Stimulated activated CD4-positive, alpha-beta T cell treated with anti-CD3 and anti-CD28 coated beads, Interleukin-1b, Interleukin-23, amount 100 ng/mL, for 1 hour (primary cell): ENCODE measurements at places on chromosomes 6 and 20.
A peak's percentile ranks its signal among the peaks of the same experiment; 100 is the strongest.

- peak; percentile 32 for DNase-seq
Measured at GRCh38 chr20:56400001-56400640, 7.7 kb downstream of the CSTF1 start.

DNA sequence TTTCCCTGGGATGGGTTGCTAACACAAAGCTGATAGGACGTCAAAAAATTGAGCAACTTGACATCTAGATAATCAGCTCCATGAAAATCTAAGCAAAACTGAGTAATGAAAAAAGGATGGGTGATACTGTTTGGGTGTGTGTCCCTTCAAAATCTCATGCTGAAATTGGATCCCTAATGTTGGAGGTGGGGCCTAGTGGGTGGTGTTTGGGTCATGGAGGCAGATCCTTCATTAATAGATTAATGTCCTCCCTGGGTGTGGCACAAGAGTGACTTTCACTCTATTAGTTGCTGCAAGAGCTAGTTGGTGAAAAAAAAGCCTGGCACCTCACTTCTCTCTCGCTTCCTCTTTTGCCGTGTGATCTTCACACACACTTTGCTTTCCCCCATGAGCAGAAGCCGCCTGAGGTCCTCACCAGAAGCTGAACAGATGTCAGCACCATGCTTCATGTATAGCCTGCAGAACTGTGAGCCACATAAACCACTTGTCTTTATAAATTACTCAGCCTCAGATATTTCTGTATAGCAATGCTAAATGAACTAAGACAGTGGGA, 160.9 kb downstream of the FRK start:
- DNase-seq: no peak

DNA sequence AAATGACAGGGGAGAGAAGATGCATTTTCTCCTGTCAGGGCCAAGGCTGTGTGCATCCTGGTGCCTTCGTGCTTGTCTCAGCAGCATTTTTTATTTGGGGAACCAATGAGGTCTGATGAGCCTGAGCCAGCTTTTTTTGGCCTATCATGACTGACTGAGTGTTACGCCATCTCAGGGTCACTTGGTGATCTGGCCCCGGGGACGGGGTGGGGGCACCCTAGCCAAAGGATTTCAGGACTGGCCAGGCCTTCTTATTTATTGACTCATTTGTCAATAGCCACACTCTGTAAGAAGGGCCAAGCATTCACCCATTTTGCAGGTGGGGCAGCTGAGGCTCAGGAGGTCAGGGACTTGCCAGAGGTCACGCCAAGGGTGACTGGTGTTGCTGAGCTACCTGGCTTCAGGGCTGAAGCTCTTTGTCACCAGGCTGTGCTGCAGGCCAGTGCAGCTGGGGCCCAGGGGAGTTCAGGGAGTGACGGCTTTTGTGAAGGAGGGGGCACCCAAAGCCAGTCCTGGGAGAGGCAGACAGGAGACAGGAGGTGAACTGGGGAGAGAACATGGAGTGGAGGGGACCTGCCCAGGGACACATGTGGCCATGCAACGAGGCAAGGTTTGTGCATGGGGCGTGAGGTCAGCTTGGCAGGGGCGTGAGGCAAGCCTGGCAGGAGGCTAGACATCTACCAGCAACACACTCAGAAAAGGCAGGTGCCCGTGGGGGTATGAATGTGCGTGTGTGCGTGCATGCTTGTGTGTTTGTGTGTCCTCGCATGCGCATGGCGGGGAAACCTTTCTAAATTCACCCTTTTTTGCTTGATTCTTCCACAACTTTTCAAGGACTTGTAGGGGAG, 31.1 kb downstream of the VSTM2L start:
- DNase-seq: no peak

GRCh38 chr20:48008850-48009515, 223.7 kb upstream of the SULF2 start:
- no peak for DNase-seq

DNA sequence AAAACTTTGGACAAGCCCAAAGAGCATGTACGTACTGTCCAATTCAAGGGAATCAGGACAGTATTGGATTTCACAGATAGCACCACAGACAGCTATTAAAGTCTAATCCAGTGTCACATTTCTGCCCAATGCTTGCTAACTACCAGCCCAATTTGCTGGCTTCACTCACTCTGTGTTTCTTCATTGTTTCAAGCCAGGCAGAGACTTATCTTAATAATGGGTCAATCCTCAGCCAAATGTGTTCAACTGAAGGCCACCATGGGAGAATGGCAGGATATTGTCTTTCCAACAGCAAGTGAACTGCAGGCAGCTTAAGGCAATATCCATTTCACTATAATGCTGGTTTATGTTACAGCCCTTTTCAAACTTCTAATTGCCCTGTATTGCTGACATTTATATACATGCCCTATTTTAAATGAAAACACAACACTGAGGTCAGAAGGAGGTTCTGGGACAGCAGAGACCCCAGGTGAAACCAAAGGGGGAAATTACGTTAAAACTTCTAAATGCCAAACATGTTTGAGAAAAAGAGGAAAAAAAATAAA, 142.1 kb upstream of the RSPO3 start:
- no peak for DNase-seq

DNA sequence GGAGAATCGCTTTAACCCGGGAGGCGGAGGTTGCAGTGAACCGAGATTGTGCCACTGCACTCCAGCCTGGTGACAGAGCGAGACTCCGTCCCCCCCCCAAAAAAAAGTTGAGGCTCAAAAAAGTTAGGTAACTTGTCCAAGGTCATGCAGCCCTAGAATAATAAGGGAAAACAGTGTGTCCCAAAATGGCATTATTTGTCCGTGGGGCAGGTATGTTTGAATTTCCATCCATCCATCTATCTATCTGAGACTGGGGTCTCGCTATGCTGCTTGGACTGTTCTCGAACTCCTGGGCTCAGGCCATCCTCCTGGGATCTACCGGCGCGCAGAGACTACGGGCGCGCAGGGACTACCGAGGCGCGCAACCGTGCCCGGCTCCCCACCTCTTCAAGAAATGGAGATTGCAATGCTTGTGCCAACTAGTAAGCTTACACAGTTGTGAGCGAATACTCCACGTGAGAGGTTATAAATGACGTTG, 374 bp upstream of the ABCC10 start:
- no peak for DNase-seq

DNA sequence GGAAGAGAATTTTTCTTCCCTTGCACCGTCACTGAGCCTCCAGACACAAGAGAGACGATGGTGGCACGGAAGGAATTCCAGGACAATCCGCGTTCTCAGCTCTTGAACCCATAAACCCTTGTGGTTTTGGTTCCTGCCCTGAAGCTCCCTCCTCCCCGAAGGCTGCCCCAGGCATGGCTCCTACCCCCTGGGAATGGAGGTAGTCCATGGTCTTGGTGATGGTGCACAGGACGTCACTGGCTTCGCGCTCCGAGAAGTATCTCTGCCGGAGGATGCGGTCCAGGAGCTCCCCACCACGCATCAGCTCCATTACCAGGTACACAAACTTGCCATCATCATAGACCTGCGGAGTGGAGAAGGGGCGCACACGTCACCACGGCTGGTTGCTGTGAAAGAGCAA, 47.5 kb upstream of the MPC1 start:
- DNase-seq: no peak

DNA sequence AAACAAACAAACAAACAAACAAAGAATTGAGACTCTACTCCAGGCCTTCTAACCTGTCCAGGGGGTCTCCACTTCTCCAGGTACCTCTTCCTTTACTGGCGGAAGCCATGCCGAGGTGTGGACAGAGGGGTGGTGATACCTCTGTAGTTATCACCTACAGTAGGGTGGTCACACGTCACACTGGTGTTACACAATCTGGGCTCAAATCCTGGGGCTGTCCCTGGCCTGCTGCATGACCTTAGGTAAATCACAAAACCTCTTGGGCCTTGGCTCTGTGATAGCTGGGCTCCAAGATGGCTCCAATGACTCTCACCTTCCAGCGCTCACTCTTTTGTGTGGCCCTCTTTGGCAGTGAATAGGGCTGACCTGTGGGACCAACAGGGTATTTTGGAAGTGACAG, 76.8 kb upstream of the ZNFX1 start:
- DNase-seq: no peak

DNA sequence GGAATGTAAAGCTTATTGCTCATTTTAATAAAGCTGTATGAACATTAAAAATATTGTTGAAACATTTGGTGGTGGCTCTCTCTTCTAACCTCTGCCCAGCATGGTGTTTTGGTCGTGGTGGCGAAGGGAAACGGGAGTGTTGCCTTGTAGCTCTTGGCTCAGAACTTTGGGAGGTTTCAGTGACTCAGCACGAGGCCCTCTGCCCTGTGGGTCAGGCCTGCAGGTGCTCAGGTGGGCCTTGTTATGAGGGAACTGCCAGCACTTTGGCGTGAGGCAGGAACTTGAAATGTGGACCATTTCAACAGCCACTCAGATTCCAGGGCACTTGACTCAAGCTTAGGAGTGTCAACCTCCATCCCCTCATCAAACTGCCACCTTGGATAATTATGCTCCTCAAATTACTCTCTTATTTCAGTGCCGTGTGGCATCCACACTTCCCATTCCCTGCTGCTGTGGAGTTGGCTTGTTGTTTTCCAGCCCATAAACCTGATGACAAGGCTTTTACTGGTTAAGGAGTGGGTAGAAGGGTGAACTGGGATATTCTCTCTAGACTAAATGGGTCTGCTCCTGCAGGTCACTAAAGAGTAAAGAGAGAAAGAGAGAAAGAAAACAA, 36.3 kb downstream of the PRDM1 start:
- no peak for DNase-seq

GRCh38 chr20:16846006-16846405, 97.8 kb downstream of the OTOR start:
- DNase-seq: no peak

- DNase-seq: no peak
Measured at GRCh38 chr6:107683183-107683582, 140.9 kb downstream of the SCML4 start.

DNA sequence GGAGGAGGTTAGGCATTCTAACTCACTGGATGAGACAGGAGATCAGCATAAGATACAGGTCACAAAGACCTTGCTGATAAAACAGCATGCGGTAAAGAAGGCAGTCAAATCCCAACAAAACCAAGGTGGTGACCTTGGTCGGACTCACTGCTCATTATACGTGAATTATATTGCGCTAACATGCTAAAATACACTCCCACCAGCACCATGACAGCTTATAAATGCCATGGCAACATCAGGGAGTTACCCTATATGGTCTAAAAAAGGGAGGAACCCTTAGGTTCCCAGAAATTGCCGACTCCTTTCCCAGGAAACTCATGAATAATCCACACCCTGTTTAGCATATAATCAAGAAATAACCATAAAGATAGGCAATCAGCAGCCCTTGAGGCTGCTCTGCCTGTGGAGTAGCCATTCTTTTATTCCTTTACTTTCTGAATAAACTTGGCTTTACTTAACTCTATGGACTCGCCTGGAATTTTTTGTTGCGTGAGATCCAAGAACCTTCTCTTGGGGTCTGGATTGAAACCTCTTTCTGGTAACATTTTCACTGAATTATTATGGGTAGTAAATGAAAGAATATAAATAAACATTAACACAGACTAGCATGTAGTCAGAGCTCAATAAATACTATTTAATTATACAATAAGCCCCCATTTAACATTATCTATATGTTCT, 3.0 kb upstream of the LAMA4 start:
- no peak for DNase-seq

DNA sequence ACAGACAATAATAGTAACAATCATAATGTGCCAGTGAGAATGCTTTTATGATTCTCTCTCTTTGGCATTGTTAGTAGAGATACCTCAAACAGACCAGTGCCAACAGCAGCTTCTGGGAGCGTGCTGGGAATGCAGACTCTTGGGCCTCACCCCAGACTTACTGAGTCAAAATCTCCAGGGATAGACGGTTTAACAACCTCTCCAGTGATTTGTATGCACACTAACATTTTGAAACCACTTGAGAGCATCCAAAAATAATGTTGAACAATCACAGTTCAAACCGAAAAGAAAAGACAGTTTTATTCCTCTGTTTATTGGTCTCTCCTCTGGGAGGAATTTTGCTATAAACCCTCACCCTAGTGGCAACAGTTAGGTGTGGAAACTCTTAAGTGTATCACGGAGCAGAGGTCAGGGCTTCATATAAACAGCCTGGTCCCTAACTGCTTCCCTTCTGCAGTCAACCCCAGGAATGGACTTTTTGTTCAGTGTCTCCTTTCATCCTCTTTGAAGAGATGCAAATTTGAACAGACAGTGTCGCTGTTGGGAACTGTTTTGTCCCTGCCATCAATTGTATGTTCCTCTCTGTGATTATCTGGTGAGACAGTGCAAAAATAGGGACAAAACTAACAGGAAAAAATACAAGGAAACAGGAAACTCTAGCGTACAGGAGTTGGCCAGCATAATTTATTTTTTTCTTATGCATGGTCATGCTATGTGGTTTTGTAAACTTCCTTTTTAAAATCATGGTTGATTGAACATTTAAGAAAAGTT, 162.4 kb upstream of the BTBD3 start:
- no peak for DNase-seq

- no peak for DNase-seq
Measured at GRCh38 chr6:75620381-75621304, 19.0 kb downstream of the SENP6 start.

- no peak for DNase-seq
Measured at GRCh38 chr6:110188791-110189190, 8.6 kb downstream of the CDC40 start.

DNA sequence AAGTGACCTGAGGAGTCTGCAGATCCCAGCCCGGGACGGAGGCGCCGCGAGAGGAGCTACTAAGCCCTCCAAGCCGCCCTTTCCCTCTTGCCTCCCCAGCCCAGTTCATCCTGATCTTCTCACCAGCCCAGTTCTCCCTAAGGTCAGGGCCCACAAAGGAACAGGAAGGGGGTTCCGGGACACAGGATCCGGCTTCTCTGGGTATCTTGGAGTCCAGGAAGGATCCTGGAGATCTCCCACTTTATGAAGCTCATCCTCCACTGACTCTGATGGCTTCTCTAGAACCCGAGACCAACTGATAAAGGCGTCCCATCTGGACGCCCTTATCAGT, 36.9 kb upstream of the HLA-C start:
- DNase-seq: no peak

GRCh38 chr6:138640028-138640427, 133.5 kb upstream of the CCDC28A start:
- DNase-seq: no peak

DNA sequence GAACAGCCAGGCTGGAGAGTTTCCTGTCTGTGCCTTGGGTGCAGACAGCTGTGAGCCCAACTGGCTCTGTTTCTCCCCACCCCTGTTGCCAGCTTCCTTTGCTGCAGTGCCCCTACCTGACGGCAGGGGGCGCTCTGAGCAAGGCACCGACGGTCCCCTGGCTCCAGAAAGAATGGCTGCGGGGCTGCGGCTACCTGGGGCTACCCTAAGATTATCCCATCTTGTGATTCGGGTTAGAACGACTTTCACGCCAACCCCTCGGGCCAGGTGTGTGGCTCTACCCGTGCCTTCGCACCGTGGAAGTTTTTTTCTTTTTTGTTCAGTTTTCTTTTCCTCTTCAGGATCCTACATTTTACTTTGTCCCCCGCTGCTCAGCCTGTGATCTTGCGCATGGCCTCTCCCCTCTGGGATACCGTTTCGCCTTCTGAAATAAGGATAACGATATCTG, 33.4 kb upstream of the AAR2 start:
- peak; percentile 55 for DNase-seq
